Inflammatory macrophage treated with lipopolysaccharide for 1 hour (primary cell): ENCODE measurements at places on chromosomes 6 and 20.

- peak; percentile 10 for DNase-seq
These were observed 691.8 kb downstream of the QKI start for GRCh38 chr6:164106345-164106769.

DNA sequence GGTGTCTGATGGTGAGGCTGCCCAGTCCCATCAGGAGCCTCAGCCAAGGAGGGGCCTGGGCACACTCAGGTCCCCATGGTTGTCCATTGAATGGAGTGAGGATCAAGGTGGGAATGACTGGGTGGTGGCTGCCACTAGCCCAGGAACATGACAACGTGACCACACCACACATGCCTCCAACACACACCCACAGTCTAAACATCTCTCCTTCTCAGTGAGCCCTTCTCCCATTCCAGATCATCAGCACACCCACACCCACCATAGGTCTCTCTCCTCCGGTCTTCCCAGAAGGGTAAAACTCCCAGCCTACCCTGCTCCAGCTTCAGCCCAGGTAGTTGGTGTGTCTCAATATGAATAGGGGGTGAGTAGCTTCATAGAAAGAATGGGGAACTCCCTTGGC lies 5.5 kb downstream of the TCF21 start:
- no peak for DNase-seq

DNA sequence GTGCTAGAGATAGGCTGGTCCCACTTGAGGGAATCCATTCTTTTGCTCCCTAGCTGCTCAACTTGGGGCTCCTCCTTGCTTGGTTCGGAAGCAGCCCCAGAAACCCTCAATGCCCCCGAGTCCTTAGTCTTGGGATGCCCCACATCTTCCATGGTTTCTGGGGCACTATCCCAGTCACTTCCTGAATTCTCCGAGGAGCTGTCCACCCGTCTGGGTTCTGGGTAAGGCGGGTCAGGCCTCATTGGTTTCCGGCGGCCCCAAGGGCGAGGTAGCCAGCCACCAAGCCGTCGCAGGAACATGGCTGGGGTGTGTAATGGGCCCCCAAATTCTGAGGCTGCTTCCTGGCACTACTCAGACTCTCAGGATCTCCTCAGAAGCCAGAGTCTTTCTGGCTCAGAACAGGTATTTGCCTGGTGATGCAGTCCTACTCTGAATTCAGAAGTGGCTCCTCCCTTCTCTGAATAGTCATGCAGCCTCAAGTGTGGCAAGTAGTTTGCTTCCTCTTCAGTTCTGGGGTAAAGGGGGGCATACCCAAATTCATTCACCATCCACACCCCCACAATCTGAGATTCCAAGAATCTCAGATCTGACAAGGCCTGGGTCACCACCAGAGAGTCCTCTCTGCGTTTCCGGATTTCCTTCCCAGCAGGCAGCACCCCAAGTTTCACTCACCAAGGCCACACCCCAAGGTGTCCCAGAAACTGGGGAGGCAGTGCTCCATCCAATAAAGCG lies 763 bp downstream of the C6orf47 start:
- DNase-seq, result peak; percentile 54

DNA sequence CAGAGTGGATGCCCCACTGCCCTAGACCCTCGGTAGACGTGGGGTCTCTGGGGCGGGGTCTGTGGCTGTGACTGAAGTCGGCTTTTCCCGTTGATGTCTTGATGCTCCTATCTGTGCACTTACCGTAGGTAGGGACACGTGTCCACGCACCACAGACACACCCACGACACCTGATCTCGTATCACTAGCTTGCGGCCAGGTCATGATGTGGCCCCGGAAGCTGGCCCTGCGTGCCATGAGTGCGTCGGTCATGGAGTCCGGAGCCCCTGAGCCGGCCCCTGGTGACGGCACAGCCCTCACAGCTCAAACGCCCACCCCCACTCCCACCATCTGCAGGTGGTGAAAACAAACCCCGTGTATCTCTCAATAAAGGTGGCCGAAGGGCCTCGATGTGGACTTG lies 33.9 kb upstream of the MRGBP start:
- DNase-seq, result no peak

- DNase-seq, result no peak
These were observed 47.6 kb upstream of the MYL9 start for GRCh38 chr20:36493801-36494114.
